ENCODE measurements at places on chromosomes 7 and 10.

- no peak for DNase-seq
Observed at GRCh38 chr7:630111-630511, 96.4 kb upstream of the DNAAF5 start.

GRCh38 chr7:45563941-45564461, 10.2 kb upstream of the ADCY1 start:
- DNase-seq, result no peak

DNA sequence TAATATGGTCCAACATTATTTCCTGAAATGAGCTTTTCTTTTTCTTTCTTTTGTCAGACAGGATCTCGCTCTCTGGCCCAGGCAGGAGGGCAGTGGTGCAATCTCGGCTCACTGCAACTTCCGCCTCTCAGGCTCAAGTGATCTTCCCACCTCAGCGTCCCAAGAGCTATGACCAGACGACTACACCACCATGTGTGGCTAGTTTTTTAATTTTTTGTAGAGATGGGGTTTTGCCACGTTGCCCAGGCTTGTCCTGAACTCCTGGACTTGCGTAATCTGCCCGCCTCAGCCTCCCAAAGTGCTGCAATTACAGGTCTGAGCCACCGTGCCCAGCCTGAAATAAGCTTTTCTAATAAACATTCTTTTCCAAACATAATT, 48.6 kb downstream of the CUL2 start:
- no peak for DNase-seq

- DNase-seq, result no peak
Observed at GRCh38 chr10:129447486-129447885, 19.6 kb upstream of the MGMT start.

DNA sequence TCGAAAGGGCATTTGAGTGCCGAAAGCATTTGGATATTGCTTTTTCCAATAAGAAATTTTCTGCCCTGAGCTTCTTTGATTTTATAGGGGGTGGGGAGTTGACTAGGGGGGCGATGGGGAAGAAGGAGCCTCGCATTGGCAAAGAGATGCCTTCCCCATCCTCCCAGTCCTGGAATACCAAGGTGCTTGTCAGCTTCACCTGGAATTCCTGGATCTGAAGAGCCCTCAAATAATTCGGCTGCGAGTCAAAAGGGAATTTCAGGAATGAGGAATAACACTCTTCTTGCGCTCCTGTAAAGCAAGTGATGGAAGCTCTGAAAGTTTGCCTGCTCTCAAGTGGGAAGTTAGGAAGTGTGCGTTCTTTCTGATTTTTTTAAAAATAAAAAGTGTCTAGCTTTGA, 7.3 kb downstream of the NXPH1 start:
- no peak for DNase-seq

DNA sequence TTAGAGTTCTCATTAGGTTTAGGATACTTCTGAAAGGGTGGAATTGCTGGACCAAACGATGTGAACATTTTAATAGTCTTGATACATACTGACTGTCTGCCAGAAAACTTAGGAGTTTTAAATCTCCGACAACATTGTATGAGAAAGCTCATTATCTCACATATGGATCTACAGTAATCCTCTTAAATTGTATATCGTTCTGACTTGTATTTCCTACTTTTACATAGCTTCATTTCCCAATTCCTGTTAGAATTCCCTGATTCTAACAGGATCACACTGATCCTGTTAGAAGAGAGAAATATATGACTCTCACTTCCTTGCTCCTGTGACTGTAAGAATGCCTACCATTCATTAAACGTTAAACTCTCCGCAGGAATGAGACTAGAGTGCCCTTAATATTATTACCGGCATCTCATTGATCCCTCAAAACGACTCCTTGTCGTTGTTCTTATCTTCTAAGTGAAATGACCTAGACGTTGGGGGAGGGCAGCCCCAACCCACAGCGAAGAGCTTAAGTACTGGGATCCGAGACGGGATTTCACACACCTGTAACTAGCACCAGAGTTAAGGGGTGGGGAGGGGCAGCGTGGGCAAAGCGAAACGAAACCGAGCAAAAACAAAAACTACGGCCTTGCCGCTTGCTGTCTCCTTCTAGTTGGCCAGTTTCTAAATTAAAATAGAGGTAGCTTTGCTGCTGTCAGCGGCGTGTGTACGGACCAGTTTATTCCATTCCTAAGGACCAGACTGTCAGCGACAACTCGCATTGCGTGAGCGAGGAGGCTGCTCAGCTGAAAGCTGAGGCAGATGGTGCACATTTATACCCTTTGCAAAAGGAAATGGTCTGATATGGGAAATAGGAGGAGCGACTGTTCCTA, 678 bp upstream of the TMEM106B start:
- DNase-seq, result peak; percentile 57

- DNase-seq, result peak; percentile 24
Observed at GRCh38 chr7:113015034-113015645, 71.5 kb downstream of the GPR85 start.

- no peak for DNase-seq
Observed at GRCh38 chr10:58645416-58646146, 132.9 kb downstream of the BICC1 start.

GRCh38 chr7:100785878-100786277, 41.4 kb downstream of the EPHB4 start:
- DNase-seq, result no peak

DNA sequence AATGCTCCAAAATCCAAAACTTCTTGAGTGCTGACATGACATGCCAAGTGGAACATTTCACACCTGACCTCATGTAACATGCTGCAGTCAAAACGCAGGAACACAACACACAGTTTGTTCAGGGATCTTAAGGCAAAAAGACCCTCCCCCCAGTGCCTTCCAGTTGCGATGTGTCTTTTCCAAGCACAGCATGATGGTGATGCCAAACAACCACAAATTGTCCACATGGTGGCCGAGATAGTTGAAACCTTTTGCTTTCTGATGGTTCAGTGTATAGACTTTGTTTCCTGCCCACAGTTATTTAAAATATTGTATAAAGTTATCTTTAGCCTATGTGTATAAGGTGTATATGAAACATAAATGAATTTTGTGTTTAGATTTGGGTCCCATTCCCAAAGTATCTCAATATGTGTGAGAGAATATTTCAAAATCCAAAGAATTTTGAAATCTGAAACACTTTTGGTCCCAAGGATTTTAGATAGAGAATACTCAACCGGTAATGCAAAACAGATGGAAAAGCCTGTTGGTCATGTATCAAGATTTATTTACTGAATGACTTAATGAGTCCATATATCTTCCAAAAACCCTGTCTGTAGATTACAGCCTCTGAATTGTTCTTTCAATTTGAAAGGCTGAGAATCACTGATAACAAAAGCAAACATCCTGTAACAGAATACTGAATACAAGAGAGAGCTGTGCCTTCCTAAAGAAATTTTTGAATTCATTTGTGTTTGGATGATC, 93.4 kb upstream of the OIT3 start:
- DNase-seq, result peak; percentile 31

GRCh38 chr7:52764492-52765169, 270.8 kb upstream of the POM121L12 start:
- DNase-seq, result no peak

DNA sequence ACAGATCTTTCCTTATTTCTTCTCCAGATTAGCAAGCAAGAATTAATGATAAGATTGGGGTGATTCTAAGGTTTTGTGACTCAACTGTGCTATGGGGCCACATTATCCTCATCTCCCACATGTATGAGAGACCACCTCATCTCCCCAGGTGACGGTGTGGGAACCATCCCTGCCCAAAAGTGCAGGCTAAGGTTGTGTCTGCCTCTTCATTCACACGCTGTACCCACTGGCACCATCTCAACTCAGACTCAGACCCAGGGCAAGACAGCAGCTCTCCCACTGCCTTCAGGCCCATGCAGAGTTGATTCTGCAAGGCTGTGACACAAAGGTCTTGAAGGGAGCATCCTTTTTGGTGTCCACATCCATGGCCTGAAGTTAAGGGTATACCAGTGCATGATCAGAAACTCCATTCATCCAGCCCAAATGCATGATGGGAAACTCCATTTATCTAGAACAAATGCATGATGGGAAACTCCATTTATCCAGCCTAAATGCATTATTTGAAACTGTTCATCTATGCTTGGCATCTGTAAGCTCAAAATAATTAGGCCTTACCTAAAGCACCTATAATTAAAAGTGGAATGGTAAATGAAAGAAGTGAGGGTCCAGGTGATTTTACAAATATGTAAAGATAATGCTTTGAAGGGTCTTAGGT, 99.4 kb downstream of the TCERG1L start:
- no peak for DNase-seq

DNA sequence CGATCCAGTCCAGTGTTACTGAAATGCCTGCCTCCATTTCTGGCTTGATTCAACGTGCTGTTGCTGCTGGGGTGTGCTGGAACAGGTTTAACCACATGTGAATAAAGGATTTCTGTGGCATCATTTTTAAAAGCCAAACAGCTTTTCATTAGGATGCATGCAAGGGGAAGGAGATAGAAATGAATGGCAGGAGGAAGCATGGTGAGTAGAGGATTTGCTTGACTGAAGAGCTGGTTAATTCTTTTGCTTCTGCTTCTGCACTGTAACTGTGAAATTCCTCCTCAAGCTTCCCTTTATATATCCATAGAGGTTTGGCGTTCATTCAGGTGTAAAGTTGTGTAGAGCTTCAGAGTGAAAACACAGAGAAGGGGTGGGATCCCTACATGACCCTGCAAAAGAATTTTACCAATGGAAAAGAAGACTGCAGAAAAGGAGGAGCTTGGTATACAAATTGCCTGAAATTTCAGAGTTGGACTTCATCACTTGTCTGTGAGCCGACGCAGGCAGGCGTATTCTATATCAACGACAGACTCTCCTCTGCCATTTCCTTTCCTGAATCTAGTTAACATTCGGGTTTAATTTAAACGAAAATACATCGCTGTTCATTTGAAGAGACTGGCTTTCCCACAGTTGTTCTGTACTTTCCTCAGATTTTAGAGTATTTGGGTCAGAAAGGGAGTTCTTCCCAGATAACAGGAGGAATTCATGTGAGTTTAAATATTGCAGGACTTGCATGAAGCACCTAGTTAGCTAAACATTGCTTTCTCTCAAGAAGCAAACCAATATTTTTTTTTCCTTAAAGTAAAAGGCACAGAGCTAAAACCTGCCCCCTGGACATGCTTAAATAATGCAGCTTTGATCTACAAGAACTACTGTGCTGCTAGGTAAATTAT, at the start of gene SOSTDC1:
SOSTDC1 (minus strand) TSS at position 270 of the 893 bp plus-strand sequence; CDS start at position 200, 70 bp downstream.
- DNase-seq, result peak; percentile 64

- DNase-seq, result peak; percentile 11
Observed at GRCh38 chr10:42836771-42837468, 54.3 kb downstream of the BMS1 start.

GRCh38 chr10:43121444-43121843, 16.8 kb upstream of the CSGALNACT2 start:
- DNase-seq, result no peak

DNA sequence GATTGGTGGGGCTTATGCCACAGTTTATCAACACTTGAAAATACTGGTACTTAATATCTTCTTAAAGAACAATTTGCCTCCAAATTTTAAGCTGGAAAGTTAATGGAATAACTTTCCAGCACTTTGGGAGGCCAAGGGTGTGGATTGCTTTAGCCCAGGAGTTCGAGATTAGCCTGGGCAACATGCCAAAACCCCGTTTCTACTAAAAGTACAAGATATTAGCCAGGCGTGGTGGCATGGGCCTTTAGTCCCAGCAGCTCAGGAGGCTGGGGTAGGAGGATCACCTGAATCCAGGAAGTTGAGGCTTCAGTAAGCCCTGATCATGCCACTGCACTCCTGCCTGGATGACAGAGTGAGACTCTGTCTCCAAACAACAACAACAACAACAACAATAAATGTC, 56.0 kb downstream of the PRF1 start:
- DNase-seq, result no peak

DNA sequence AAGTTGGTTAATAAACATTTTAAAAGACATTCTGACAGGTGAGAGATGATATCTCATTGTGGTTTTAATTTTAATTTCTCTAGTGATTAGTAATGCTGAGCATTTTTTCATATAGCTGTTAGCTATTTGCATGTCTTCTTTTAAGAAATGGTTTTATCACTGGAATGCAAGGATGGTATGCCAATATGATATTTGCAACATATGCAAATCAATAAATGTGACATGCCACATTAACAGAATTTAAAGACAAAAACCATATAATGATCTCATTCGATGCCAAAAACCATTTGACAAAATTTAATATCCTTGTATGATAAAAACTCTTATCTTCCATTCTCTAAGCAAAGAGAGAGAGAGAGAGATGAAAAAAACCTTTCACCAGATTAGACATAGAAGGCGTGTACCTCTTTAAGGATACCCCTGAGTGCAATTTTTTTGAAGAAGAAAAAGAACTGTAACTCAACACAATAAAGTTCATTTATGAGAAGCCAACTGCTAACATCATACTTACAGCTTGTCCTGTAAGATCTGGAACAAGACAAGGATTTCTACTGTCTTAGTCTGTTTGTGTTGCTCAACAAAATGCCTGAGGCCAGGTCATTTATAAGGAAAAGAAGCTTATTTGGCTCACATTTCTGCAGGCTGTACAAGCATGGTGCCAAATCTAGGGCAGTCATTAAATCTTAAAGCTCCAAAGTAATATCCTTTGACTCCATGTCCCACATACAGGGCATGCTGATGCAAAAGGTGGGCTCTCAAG, 39.7 kb upstream of the ZMYND11 start:
- no peak for DNase-seq

DNA sequence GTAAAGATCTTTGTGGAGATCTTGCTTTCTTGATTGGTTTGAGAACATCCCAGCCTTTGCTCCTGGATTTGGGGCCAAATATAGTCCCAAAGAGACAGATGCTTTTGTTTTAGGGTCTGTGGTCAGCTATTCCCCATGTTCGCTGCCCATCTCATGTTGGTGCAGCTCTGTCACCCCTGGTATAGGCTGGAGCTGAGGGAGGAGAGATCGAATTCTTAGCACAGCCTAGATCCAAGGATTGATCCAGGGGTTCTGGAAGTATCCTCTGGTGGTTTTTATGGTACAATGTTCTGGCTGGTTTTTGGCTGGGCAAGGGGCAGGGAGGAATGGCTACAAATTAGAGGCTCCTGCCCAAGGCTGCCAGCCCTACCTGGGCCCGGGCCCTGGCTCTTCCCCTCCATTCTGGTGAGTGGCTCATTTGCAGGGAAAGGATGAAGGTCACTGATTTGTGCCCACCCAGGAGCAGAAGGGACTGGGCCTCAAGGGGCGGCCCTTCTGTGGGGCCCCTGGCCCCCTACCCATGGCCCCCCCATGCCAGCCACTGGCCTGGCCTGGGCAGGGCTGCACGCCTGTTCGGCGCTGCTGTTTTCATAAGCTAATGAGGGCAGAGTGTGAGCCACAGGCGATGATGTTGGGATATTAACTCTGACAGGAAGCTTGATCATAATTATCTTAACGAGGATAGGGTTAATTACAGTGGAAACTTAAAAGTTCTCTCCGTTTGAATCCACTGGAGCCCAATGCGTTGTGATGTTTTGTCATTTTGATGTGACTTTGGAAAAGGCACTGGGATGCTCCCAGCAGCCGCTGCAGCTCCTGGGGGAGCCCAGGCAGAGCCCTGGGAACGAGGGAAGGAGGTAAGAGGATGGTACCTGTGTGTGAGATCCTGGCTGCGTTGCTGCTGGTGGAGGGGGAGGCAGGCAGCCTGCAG, 600.6 kb downstream of the LRMDA start:
- DNase-seq, result no peak

Measured in left kidney (tissue), 8 donors.